ENCODE measurements at places on chromosomes 7 and 10. TPM values are rescaled to one million over a fixed set of nuclear protein-coding genes. Genes with fewer than 3 reads are reported as not detected.

GRCh38 chr10:69734797-69735468 lies 66.8 kb upstream of the COL13A1 start:
- peak; percentile 84 for DNase-seq

GRCh38 chr7:96949766-96950165 lies 55.6 kb upstream of the DLX6 start:
- DNase-seq: peak; percentile 51

GRCh38 chr10:34731885-34732701 lies 83.0 kb downstream of the PARD3 start:
- peak; percentile 60 for DNase-seq

GRCh38 chr7:86975449-86975848 lies 84.0 kb downstream of the ELAPOR2 start:
- no peak for DNase-seq

- no peak for DNase-seq
Measured at GRCh38 chr7:69259445-69259844, 338.8 kb upstream of the AUTS2 start.

GRCh38 chr10:120548210-120548609 lies 91.2 kb downstream of the PLPP4 start:
- no peak for DNase-seq

DNA sequence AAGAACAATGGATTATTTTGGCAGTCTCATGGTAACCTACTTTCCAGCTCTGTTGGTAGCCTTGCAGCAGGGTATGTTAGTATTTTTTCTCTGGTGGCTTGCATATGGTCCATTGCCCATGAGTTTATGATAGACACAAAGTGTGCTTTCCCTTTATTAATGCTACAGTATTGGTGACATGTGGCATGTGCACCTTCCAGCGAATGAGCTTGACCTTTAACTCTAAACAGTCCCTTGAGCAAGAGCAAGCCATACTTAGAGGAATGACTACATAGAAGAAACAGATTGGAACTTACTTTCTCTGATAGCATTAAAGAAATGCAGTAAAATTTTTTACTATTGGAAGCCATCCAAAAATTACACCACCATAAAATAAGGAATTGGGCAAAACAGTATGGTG lies 73.9 kb downstream of the VTI1A start:
- DNase-seq: no peak

DNA sequence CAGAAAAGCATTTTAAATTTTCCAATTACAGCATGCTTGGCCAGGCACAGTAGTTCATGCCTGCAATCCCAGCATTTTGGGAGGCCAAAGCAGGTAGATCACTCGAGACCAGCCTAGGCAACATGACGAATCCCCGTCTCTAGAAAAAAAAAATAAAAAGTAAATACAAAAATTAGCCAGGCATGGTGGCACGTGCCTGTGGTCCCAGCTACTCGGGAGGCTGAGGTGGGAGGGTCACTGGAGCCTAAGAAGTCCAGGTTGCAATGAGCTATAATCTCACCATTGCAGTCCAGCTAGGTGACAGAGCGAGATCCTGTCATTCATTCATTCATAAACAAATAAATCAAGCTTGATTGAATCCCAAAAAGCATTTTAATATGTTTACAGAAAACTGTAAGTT lies 234.9 kb downstream of the PARD3 start:
- DNase-seq: no peak

DNA sequence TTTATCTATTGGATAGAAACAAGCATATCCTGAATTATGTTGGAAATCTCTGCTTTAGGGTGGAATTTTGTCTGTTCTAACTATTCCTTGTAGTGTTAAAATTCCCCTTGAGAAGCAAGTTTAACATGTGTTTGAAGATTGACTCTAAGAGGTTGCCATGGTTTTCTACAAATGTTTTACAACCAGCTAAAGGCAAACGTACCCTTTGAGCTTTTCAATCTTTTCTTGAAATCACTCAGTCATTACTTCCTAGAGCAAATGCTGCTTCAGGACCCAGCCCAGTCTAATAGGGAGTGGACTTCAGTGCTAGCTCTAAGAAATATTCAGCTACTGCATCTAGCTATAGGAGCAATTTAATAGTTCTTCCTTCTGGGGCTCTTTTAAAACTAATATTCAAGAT lies 118.8 kb upstream of the IFRD1 start:
- no peak for DNase-seq

DNA sequence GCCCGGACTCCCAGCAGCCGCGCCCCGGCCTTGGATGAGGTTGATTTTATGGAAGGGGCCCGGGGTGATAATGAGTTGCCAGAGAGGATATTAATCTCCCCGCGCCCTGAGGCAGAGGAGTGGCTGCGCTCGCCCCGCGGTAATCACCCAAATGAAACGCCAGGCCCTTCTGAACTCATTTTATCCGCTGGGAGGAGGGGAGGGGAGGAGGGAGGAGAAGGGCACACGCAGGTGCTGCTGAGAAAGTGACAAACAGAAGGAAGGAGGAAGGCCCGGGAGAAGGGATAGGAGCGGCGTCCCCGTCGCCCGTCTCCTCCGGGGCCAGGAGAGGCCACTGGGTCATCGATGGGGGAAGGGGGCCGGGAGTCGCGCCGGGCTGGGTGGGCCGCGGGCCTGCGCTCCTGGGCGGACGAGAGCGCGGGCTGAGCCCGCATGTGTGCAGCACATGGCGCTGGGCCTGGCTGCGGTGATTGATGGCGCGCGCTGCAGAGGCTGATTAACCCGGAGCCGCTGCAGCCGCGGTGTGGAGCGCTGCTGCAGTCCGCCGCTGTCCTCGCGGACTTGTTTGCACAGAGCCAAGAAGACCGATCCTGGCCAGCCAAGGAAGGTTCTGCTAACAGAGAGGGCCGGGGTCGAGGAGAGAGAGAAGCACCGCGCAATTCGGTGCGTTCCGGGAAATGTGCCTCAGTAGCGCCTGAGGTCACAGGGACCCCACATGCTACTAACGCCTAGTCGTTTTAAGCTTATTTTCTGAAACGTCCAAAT lies 6.5 kb downstream of the MNX1 start:
- no peak for DNase-seq

DNA sequence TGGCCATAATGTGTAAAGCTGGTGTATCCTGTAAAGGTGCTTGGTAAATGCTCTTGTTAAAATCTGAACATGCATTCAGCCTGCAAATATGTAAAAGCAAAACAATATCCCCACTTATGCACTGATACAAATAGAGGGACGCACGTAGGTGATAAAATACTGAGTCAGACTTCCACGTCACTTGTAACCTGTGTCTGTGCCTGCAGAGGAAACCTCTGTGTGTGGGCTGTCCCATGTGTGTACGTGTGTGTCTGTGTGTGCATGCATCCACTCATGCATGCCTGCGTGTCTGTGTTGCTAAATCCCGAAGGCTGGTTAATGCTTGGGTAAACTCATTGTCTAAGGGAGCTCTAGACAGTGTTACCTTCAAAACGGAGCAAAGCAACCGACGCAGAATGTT lies 68.9 kb downstream of the KLF6 start:
- DNase-seq: no peak

- peak; percentile 46 for DNase-seq
Measured at GRCh38 chr10:110209926-110210673, 2.7 kb downstream of the MXI1 start.

DNA sequence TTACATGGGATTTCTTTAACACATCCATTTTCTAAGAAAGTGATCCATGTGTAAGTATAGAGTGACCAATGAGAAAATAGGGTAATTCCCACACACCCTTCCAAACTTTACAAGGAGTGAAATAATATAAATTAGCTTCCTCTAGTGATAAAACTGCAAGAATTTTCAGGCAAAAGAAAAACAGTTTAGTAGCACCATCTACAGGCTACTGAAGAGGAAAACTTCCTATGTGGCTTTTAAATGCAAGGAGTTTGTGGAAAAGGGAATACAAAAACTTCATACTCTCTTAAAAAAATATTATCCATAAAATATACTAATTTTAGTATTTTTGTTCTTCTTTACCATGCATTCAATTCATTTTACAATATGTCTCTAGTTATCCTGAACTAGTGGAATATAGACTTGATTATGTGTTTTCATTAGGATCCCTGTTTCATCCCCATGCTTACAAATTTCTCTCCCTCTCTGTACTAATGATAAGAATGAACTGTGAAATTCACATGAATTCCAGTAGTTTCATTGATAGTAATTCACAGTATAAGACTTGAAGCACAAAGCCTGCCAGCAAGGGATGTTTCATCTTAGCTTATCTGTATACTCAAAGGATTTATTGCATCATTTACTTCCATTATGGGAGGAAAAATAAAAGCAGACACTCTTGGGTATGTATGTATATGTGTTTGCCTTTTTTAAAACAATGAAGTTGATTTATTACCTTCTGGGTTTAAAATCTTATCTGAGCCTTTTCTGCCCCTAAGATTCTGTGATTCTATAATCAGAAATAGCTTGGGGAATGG lies 442.9 kb downstream of the AUTS2 start:
- DNase-seq: no peak

- peak; percentile 32 for DNase-seq
Measured at GRCh38 chr10:108385963-108386362, 1221.5 kb upstream of the SORCS1 start.

GRCh38 chr10:43396061-43396927 lies 12.7 kb downstream of the HNRNPF start:
- DNase-seq: peak; percentile 69

DNA sequence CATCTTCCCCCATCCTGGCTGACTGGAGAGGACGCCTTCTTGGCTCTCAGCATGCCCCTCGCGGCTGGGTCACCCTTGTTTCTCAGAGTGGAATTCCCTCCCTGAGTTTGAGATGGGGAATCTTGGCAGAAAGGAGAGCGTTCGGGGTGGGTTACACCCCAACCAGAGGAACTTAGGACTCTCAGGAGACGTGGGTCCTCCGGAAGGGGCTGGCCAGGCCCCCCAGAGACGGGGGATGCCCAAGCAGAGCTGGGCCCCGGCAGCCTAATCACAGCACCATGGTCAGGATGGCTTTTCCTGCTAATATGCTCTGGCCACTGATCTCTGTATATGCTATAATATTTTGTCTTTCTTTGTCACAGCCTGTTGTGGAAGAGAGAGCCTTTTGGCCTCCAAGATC lies 214.3 kb downstream of the WDR37 start:
- DNase-seq: no peak

GRCh38 chr10:9228771-9229170 lies 1174.3 kb downstream of the GATA3 start:
- peak; percentile 70 for DNase-seq

DNA sequence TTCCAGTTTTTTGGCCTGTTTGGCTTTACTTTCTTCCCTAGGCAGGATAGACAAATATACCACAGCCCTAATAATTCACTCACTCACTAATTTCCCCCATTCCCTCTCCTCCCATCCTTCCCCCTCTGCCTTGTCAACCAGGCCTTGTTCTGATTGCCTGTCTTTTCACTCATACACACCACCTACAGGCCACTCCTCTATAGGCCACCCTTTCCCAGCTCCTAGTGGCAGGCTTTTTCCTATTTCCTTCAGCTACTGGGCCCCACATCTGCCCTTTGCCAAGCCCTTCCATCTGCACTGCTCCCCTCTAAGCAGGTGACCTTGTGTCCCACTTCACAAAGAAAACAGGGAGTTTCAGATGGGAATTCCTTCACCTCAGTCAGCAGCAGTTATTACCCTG lies 59.8 kb upstream of the MSRB2 start:
- DNase-seq: peak; percentile 10

DNA sequence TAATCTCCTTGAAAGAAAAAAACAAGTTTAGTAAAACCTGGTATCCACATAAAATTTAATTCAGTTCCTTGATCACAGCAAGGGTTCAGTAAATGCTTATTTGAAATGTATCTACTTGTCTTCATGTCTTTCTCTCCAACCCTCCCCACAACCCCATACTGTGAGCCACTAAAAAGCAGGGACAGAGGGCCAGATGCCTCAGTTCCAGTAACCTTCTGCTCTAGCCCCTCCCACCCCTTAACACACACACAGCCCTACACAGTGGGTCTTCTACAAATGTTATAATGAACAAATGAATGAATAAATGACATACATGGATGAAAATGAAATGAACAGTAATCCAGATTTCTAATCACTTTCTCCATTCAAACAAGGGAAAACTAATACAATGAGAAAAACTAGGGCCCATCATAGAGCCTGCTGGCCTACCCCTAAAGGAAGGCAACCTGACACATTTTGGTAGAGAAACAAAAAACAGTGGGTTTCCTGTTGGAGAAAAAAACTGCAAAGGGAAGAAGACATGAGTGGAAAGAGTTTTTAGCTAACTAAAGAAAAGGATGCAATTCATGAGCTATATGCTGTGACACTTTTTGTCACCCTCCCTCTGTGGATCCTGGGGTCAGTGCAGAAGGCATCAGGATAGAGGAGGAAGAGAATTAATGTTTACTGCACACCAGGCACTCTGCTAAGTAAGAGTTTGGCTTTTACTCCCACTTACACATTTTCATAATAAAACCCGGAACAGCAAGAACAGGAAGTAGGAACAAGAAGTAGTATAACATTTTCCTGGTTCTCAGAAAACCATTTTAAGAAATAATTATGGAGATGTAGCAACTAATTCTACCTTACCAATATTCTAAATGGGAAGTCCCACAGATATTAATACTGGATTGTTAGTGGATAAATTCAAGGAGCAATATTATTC lies 38.1 kb downstream of the ELMO1 start:
- no peak for DNase-seq

- peak; percentile 83 for DNase-seq
Measured at GRCh38 chr10:3090914-3091787, 23.8 kb downstream of the PFKP start.

- peak; percentile 46 for DNase-seq
Measured at GRCh38 chr10:15558136-15558535, 161.6 kb downstream of the ITGA8 start.

Gene WDR37
- total RNA-seq: 14.1 TPM

Gene LHFPL3
- total RNA-seq: not detected

Gene CPVL
- 3.8 TPM for total RNA-seq

Gene FBXO24
- 0.49 TPM for total RNA-seq

Gene MNX1
- 2.0 TPM for total RNA-seq

Gene RBP3
- not detected for total RNA-seq

Gene OR6V1
- not detected for total RNA-seq

Gene MYL10
- total RNA-seq: not detected

Gene UBE2D4
- total RNA-seq: 24.6 TPM

Gene AIFM2
- total RNA-seq: 8.1 TPM

Gene ARMC3
- not detected for total RNA-seq

Gene PTPN20
- total RNA-seq: 2.1 TPM

Gene PANK1
- total RNA-seq: 4.8 TPM

Gene GSDME
- total RNA-seq: 20.2 TPM
